ENCODE measurements at places on chromosomes 3 and 15. TPM values are rescaled to one million over a fixed set of nuclear protein-coding genes. Genes with fewer than 3 reads are reported as not detected.

CCR3 gene
- polyA plus RNA-seq: not detected

PROK2 gene
- polyA plus RNA-seq: not detected

DNA sequence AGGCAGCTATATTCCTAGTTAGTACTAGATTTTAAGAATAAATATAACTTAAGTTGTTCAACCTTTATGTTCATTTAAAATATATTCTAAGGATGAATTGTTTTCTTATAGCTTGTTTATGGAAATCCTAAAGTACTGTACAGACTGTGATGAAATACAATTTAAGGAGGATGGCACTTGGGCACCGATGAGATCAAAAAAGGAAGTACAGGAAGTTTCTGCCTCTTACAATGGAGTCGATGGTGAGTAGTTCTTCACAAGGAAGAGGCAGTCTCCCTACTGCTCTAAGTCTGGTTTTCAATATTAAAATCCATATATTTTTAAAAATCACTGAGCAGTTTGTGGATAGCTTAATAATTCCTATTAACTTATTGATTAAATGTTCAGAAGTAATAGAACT is 29.6 kb downstream of the CALML4 start:
- DNase-seq: no peak

GRCh38 chr3:127697551-127698240 is 24.9 kb downstream of the ABTB1 start:
- DNase-seq: peak; percentile 77

- no peak for DNase-seq
Measured at GRCh38 chr3:120416868-120417267, 33.9 kb downstream of the FSTL1 start.

- DNase-seq: no peak
Measured at GRCh38 chr3:49646236-49646635, 27.9 kb upstream of the APEH start.

All from small intestine (tissue), 16 donors.